T-helper 1 cell (primary cell): ENCODE measurements at places on chromosomes 2 and 18.
A peak's percentile ranks its signal among the peaks of the same experiment; 100 is the strongest.

DNA sequence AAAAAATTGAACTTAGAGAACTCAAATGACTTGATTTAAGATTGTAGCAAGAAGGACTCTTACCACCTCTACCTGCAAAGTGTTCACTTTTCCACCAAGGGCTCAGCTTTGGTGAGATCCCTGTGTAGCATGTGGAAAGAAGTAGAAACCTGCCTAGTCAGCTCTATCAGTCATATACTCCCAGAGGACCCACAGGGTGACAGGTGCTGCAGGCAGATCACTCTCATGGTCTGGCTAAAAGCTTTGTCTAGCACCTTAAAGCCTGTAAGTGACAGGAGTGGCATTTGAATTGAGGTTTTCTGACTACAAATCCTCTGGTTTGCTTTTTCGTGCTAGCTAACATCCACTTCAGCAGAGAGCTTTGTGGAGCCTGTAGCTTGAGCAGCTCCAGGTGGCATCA, 18.7 kb upstream of the NEMP2 start:
- no peak for DNase-seq

GRCh38 chr2:38598200-38598990, 4.3 kb downstream of the HNRNPLL start:
- no peak for DNase-seq

- DNase-seq, result no peak
Measured at GRCh38 chr18:9392726-9393125, 58.2 kb downstream of the TWSG1 start.

- DNase-seq, result no peak
Measured at GRCh38 chr18:42583283-42583731, 532.2 kb downstream of the RIT2 start.

DNA sequence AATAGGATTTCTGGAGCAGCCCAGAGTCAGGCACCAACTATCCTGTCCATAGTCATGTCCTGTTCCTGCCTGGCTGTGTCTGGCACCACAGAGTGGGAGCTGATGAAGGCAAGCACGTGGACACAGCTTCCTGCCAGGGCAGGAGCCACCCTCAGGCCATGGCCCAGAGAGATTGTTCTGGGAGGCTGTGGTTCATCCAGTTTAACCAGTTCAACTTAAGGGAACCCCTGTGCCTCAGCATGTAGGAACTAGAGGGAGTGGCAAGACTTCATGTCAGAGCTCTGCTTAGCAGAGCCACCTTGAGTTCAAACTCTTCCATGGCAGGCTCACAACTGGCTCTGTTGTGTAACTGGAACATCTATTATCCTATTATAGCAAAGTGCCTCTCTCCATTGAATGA, 73.2 kb upstream of the NCKAP5 start:
- DNase-seq, result no peak

GRCh38 chr2:48221846-48222516, 308.0 kb upstream of the STON1 start:
- no peak for DNase-seq

GRCh38 chr2:225041851-225042799, at the start of gene DOCK10:
Gene DOCK10 (minus strand): TSS chr2:225042468. CDS start chr2:225042374, 94 bp downstream.
- peak; percentile 52 for DNase-seq

DNA sequence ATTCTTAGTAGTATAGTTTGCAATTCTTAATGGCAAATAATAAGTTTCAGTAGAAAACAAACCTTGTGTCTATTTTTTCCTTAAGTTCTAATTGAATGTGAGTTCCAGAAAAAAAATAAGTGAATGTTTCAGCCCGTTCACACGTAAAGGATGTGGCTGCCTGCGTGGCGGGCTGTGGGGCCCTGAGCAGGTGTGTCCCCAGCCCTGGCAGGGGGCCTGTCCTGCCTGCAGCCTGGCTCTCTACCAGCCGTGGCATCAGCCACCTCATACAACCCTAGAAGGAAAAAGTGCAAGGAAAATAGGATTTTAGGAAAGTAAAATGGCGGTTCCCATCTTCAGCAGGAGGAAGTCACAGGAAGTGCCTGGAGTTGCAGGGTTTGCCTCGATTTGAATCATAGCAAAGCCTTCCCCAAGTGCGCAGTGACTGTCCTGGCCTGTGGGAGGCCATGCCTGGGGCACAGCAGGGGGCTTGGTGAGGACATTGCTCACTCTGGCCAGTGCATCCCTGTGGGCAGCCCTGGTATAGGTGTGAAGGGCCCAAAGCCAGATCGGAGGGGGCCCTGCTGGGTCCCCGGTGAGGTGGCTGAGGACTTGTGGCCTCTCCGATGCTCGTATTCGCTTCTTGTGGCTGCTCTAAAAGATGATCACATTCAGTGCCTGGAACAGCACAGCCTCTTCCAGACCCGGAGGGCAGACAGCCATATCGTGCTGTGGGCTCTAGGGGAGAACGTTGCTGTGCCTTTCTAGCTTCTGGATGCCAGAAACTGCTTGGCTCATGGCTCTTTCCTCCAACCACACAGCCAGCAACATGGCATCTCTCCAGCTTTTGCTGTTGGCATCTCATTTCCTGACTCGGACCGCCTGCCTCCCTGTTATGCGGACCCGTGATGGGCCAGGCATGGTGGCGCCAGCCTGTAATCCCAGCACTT, 12.6 kb downstream of the DTYMK start:
- no peak for DNase-seq

- DNase-seq, result no peak
Measured at GRCh38 chr2:192971981-192972380, 777.2 kb upstream of the TMEFF2 start.

- DNase-seq, result no peak
Measured at GRCh38 chr2:190469771-190470170, 61.6 kb downstream of the MFSD6 start.

- DNase-seq, result no peak
Measured at GRCh38 chr2:219627103-219628100, at the start of gene SLC4A3. Gene SLC4A3 (plus strand): TSS chr2:219627630. CDS start chr2:219627993, 363 bp downstream.

- DNase-seq, result no peak
Measured at GRCh38 chr2:184644685-184645084, 46.4 kb downstream of the ZNF804A start.

DNA sequence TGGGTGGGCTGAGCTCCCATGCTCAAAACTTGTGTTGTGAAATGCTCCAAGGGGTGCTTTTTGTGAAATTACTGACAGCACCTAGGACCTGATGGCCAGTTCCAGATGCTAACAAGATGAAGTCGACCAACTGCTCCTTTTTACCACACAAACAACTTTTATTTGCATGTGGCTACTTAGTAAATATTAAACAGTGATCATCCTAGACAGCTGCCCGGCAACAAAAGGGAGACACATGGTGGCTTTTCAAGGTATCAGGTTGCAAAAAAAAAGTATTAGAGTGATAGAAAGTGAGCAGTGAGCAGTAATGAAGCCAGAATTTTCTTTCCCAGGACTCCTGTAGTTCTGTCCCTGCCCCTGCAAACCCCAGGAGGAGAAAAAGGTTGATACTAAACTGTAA, 118.5 kb downstream of the RPIA start:
- DNase-seq, result no peak

DNA sequence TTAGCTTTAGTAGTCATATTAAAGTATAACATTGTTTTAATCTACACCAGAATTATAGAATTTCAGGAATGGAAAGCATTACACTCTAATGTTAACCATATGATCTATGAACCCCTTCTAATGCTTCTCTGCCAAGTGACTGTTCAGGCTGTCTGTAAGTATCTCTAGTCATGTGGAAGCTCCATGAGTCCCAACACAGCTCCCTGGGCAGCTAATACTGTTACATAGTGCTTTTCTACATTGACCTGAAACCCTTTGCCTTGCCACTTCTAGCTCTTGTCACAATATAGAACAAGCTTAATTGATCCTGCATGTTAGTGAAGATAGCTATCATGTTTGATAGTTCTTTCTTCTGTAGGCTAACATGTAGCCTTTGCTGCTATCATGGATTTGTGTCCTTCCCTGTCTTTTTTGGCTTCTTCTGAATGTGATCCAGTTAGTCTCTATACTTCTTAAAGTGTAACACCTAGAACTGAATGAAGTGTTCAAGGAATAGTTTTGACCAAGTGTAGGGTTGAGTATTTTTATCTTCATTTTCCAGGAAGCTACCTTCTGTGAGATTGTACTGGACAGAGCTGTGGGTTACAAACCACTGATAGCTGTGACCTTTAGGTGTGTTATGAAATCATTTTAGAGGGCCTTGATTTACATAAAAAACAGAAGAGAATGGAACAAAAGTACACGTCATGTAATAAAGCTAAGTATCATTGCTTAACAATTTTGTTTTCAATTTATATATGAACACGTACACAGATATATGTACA, 23.7 kb downstream of the BABAM2 start:
- DNase-seq, result no peak

DNA sequence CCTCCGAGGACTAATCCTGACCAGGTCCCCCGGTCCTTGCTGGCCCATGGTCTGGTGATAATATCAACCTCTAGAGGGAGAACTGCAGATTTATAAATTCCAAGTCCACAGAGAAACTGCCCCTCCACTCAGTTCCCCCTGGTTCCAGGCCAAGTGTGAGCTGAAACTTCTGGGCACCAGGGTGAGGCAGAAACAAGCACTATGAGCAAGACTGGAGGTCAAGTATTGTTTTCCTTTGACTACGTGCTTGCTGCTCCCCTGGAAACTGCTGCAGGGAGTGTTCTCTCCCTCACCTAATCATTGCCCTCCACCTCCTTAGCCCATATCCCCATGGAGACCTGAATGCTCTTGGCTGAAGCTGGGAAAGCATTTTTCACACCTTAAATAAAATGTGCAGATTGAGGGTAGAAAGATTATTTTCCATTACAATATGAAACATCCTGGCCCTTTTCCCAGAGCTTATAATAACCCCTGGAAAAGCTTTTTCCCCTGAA, 135.2 kb downstream of the RDH14 start:
- DNase-seq, result no peak

DNA sequence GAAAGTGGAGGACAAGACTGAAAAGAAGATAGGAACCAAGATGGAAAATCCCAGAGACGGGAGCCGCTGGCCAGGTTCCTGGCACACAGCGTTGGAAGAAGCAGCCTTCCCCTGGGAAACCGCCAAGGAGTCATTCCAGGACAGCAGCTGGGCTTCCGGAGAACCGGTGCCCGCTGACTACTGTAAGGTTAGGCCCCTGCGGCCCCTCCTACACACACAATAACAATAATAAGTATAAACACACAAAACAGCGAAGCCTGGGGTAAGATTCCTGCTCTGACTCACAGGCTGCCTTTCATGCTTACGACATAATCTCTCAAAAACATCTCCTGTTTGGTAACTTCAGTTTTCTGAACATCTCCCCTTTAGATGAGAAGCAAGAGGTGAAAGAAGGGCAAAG, 28.1 kb upstream of the MYCN start:
- no peak for DNase-seq

DNA sequence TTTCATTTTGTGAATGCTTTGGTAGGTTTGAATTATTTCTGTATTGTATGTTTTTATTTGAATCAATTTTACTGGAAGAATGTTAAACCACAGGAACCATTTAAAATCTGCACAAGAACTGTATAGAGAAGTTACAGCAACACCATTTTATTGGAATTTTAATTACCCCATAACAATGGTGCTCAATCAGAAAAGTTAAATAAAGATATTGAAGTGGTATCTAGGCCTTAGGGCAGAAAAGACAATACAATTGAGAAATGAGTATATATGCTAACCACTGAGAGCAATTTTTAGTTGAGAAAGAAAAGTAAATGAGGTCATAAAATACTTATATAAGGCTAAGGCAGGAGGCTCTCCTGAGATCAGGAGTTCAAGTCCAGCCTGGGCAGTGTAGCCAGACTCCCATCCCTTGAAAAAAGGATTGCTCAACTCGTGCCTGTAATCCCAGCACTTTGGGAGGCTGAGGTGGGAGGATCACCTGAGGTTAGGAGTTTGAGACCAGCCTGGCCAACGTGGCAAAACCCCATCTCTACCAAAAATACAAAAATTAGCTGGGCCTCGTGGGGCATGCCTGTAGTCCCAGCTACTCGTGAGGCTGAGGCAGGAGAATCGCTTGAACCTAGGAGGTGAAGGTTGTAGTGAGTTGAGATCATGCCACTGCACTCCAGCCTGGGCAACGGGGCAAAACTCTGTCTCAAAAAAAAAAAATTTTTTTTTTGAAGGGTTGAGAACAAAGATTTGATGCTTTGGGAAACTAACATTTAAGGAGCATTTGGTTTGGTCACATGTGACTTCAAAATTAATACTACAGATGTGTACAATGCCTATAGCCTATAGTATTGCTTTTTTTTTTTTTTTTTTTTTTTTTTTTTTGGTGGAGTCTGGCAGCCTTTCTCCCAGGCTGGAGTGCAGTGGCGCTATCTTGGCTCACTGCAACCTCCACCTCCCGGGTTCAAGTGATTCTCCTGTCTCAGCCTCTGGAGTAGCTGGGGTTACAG, 212.9 kb upstream of the STON1 start:
- DNase-seq, result no peak

DNA sequence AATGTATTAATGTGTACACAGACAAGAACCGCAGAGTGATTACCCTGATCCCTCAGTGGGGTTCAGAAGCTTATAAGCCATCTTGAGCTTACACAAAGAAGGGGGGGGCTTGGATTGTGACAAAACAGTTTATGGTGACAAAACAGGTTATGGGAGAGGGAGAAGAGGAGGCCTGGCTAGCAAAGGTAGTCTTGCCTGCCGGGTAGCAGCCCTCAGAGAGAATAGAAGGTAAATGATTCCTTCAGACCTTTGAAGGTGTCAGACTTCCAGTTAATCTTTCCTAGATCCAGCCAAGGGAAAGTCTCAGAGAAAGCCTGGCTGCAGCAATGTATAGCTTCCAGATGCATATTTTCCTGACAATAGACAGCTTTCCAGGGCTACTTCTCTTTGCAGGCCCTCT, 44.6 kb upstream of the RAPH1 start:
- no peak for DNase-seq

GRCh38 chr2:177289824-177290628, 25.5 kb upstream of the NFE2L2 start:
- no peak for DNase-seq
